Heart left ventricle (tissue), 16 donors: ENCODE measurements at places on chromosomes 3 and 15. TPM values are rescaled to one million over a fixed set of nuclear protein-coding genes. Genes with fewer than 3 reads are reported as not detected.

Gene GADL1
- 0.58 TPM for total RNA-seq

Gene OR5K1
- not detected for total RNA-seq

Gene FOXL2
- total RNA-seq: not detected

Gene ITIH3
- total RNA-seq: 0.76 TPM

Gene EXD1
- not detected for total RNA-seq

Gene MCF2L2
- 0.85 TPM for total RNA-seq

Gene OR5K2
- total RNA-seq: not detected

Gene SLC28A1
- total RNA-seq: not detected

Gene ZMAT3
- total RNA-seq: 19.1 TPM

Gene TCF12
- 55.5 TPM for total RNA-seq

Gene GAP43
- 0.56 TPM for total RNA-seq

Gene P2RY12
- 0.84 TPM for total RNA-seq

Gene MAP6D1
- 2.0 TPM for total RNA-seq

Gene MME
- total RNA-seq: 1.7 TPM

Gene NTRK3
- total RNA-seq: 2.6 TPM

Gene CEMIP
- total RNA-seq: 0.23 TPM

Gene ZBBX
- not detected for total RNA-seq

Gene NOX5
- total RNA-seq: 0.29 TPM

Gene BBX
- total RNA-seq: 46.8 TPM

GRCh38 chr3:28104896-28105534, 136.4 kb upstream of the CMC1 start:
- DNase-seq: no peak

- DNase-seq: no peak
Observed at GRCh38 chr15:65790694-65791334, 1.3 kb downstream of the DENND4A start.

GRCh38 chr3:23706111-23706510, 99.6 kb upstream of the UBE2E1 start:
- no peak for DNase-seq

- DNase-seq: no peak
Observed at GRCh38 chr3:141413801-141414689, 45.7 kb downstream of the ZBTB38 start.

DNA sequence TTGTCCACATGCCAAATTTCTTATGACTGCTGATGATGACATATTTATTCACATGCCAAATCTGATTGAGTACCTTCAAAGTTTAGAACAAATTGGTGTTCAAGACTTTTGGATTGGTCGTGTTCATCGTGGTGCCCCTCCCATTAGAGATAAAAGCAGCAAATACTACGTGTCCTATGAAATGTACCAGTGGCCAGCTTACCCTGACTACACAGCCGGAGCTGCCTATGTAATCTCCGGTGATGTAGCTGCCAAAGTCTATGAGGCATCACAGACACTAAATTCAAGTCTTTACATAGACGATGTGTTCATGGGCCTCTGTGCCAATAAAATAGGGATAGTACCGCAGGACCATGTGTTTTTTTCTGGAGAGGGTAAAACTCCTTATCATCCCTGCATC, 17.3 kb downstream of the B3GNT5 start:
- no peak for DNase-seq

DNA sequence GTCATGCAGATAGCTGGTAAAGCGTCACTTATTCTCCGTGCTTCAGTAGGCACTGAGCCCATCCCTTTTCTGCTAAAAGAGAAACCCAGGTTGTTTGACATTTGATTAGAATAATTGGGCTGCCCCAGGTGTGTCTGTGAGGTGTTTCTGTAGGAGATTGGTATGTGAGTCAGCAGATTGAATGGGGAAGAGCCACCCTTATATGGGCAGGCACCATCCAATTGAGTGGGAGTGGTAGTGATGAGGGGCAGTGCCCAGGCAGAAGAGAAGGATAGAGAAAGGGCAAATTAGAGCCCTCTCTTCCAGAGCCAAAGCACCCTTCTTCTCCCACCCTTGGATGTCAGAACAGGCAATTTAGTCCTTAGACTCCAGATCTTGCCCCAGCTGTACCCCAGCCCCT, 384.3 kb upstream of the GBE1 start:
- DNase-seq: no peak

GRCh38 chr15:57565311-57565710, 26.4 kb upstream of the MYZAP start:
- no peak for DNase-seq

GRCh38 chr3:189947948-189948723, 172.6 kb downstream of the P3H2 start:
- DNase-seq: no peak

GRCh38 chr3:43477600-43477999, 144.2 kb downstream of the ANO10 start:
- peak; percentile 27 for DNase-seq

GRCh38 chr3:58625196-58625824, 41.3 kb downstream of the FAM3D start:
- DNase-seq: no peak

DNA sequence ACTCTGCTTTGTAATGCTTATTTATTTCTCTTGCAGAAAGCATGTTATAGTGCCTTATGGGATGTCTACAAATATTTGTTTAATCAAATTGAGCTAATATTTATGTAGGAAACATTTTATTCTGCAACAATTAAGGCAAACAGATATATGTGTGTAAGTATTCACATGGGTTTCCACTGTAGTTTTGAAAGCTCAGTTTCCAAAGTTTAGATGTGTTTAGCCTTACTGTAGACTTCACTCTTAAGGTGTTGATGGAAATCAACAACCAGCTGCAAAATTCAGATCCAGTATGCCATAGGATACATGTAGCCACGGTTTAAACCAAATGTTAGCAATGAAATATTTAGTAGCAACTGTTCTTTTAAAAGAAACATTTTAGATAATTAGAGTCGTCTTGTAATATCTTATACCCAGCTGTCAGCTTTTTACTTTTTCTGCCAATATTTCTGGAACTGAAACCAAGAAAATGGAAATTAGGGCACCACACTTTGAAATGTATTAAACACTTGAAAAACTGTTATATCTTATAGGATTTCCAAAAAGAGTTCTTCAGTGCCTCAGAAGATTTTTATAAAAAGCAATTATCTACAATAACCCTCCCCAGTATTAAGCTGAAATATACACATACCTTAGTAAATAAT, 18.5 kb downstream of the PIK3CA start:
- no peak for DNase-seq

DNA sequence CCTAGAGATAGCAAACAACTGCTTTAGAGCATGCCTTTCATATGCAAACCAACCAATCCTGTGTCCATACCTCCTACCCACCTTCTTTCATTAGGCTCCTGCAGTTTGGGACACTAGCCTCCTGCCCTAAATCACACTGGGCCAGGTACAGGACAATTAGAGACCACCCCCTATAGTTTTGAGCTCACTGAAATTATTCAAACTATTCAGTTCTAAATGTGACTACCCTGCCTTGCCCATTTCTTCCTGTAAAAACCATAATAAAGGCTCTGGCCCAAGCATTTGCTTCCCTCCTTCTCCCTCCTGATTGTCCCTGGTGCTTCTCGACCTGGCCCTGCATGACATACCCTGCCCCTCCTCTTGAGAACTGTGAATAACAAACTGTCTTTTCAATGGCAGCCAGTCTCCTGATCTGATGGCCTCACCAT, 31.4 kb upstream of the LRIG1 start:
- no peak for DNase-seq

GRCh38 chr15:91891101-91891500, 37.6 kb downstream of the SLCO3A1 start:
- DNase-seq: no peak

DNA sequence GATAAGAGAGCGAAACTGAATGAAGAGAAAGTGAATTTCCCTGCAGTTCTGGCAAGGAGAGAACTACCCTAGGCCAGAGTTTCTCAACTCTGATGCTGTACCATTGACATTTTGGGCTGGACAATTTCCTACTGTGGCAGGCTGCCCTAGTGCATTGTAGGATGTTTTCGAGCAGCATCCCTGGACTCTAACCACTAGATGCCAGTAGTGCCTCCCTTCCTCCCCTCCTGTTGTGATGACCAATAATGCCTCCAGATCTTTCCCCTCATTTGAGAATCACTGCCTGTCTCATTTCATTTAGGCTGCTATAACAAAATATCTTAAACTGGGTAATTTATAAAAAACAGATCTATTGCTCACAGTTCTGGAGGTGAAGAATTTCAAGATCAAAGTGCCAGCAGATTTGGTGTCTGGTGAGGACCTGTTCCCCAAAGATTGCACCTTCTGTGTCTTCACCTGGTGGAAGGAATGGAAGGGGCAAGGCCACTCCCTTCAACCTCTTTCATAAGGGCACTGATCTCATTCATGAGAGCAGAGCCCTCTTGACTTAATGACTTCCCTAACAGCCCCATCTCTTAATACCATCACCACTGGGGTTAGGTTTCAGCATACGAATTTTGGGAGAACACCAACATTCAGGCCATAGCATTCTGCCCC, 188.9 kb upstream of the MEIS2 start:
- no peak for DNase-seq

DNA sequence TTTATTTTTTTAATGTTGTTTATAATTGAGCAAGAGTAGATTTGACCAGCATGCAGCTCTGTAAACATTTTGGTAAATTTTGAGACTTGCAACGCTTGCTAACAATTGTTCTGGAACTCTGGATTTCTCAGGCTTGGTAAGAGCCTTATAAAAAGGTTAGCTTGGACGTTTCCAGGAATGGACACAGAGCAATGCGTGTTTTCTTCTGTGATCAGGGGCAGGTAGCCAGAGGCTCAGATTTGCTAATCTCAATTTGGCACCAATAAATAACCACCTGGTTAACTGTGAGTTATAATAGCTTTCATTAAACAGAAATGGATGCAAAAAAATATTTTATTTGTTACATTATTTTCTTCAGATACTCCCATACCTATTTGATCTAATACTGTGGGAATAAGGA, 39.8 kb downstream of the CADM2 start:
- DNase-seq: no peak

- DNase-seq: peak; percentile 95
Observed at GRCh38 chr3:194003114-194004057, 132.6 kb upstream of the HES1 start.

- no peak for DNase-seq
Observed at GRCh38 chr3:169075710-169076109, 587.8 kb downstream of the MECOM start.

DNA sequence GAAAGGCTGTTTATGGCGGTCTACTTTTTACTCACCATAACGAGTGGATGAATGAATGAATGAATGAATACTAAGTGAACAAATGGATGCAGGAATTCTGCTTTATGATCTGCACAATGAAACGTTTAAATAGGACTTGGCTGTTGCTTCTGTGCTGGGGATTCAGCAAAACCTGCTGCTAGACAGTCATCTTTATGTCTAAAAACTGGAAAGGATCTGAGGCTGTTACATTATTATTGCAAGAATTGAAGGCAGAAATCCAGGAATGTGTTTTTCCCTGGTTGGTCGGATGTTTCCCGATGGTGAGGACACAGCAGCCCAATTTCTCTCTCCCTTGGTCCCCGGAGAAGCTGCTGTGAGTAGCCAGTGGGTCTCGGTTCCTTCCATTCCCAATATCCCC, 94.2 kb downstream of the GABRG3 start:
- no peak for DNase-seq

- DNase-seq: no peak
Observed at GRCh38 chr15:79673416-79674123, 223.2 kb downstream of the MTHFS start.

DNA sequence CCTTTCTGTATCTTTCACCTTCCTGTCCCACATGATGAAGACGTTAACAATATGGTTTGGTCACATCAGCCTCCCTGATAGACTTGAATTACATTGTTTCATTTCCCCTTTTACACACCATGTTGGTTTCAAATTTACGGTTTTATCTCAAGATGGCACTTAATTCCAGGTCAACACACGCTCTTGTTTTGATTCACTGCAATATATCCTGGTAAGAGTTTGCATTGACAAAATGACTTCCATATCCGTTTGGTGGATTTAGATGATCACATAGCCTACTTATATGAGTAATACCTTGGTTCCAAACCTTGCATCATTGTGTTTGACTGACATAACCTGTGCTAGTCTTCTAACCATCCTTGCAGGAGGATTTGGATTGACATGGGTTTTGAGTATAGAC, 499.4 kb downstream of the ROBO1 start:
- no peak for DNase-seq

DNA sequence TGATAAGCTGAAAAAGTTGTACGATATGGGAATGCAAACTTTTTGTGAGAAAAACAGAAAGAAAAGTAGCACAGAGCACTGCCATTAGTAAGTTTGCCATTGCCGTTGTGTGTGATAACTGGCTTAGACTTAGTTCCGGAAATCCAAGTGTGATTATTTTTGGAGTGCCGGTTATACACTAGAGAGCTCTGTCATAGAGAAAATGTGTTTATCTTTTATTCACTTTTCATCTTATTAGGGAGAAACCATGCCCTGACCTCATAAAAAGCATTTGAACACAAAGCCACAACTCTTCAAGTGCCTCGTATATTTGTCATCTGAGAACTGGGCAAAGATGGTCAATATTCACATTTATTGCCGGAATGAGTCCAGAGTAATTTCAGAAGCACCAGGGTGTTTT, 36.1 kb downstream of the CTDSPL start:
- no peak for DNase-seq

- DNase-seq: no peak
Observed at GRCh38 chr3:53196575-53197407, 35.8 kb downstream of the PRKCD start.

DNA sequence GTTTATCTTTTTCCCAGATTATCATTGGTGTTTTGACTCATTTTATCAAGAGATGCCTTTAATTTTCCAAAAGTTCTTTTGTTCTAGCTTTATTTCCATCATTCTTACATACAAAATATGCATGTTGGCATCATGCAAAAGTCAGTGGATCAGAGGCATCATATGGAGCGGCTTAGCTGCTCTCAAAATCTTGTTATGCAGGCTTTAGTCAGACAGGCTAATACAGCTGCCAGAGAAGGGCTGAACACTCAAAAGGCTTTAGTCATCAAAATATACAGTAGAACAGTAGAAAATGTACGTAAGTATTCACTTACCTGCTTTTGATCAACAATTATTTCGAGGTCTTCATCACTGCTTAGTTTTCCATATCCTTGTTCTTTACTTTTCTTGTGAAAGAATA, 65.5 kb downstream of the PEX5L start:
- no peak for DNase-seq

- DNase-seq: no peak
Observed at GRCh38 chr3:24802614-24803013, 308.0 kb upstream of the THRB start.

DNA sequence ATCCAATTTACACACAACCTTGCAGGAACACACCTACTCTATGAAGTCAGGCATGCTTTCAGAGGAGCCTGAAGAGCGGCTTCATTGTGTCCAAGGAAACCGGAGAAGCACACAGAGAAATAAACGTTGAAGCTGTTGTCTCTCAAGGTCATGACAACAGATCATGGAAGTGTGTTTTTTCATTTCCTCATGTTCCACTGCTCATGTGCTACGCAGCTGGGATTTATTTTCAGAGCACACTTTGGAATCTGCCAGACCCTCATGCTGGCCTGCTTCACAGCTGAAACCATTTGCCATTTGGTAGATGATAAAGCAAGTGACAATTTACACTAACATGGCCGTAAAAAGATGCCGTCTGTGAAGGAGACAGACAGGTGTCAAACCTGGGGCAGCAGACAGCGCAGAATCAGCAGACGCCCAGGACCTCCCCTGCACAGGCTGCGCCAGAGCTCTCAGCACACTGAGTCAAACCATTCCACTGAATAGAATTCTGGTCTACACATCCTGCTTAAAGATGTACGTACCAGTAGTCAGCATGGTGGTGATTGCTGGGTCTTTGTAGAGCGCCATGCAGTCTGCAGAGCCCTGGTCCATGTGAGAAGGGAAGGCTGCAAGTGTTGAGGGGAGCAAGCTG, 99.3 kb downstream of the ARNT2 start:
- no peak for DNase-seq

- no peak for DNase-seq
Observed at GRCh38 chr3:111548756-111549155, 6.8 kb downstream of the CD96 start.
